ENCODE measurements at places on chromosomes 1 and 21. TPM values are rescaled to one million over a fixed set of nuclear protein-coding genes. Genes with fewer than 3 reads are reported as not detected.

GRCh38 chr1:157412308-157412707, 140.0 kb downstream of the FCRL5 start:
- no peaks in the 10 kb centered on the region for H3K36me3 ChIP-seq
- H3K4me1 ChIP-seq, result no peaks in the 10 kb centered on the region
- H3K4me3 ChIP-seq, result no peak overlapping the region

DNA sequence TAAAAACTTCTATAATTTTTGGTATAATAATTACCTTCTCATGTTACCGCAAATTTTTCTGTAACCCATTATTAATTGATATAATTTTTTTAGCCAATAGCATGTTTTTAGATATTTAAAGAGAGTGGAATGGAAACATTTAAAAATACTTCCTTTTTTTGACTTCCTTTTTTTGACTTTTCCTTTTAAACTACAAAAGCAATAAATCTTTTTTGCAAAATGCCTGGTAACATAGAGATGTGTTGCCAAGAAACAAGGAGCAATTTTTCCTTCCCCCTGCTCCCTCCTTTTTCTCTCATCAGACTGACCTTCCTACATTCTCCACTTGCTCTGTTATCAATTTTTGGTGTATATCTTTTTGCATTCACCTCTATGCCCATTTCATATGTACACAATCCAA, 666.2 kb downstream of the ADGRL2 start:
- no peaks in the 10 kb centered on the region for H3K36me3 ChIP-seq
- no peaks in the 10 kb centered on the region for H3K4me1 ChIP-seq
- no peaks in the 10 kb centered on the region for H3K27me3 ChIP-seq
- H3K4me3 ChIP-seq, result no peak overlapping the region
- no peak for DNase-seq

GRCh38 chr1:109649491-109649914, 6.4 kb upstream of the GSTM4 start:
- no peak for DNase-seq
- no peaks in the 10 kb centered on the region for H3K4me1 ChIP-seq
- no peak overlapping the region for H3K4me3 ChIP-seq
- no peak overlapping the region for H3K27ac ChIP-seq
- H3K36me3 ChIP-seq, result no peaks in the 10 kb centered on the region
- peaks cover 9% of the 10 kb centered on the region for H3K27me3 ChIP-seq

GPR153 gene
- 0.56 TPM for total RNA-seq

SLC9A1 gene
- total RNA-seq, result 22.4 TPM

AK5 gene
- 4.3 TPM for total RNA-seq

CYP4A11 gene
- not detected for total RNA-seq

ZFP69 gene
- total RNA-seq, result 4.2 TPM

DISP3 gene
- 0.58 TPM for total RNA-seq

F11R gene
- 12.8 TPM for total RNA-seq

RAB7B gene
- not detected for total RNA-seq

All from activated naive CD8-positive, alpha-beta T cell treated with anti-CD3 and anti-CD28 coated beads for 36 hours (primary cell).